Stimulated activated CD8-positive, alpha-beta memory T cell treated with anti-CD3 and anti-CD28 coated beads, Interleukin-4, amount 100 ng/mL, for 1 hour (primary cell): ENCODE measurements at places on chromosomes 5 and 9.

DNA sequence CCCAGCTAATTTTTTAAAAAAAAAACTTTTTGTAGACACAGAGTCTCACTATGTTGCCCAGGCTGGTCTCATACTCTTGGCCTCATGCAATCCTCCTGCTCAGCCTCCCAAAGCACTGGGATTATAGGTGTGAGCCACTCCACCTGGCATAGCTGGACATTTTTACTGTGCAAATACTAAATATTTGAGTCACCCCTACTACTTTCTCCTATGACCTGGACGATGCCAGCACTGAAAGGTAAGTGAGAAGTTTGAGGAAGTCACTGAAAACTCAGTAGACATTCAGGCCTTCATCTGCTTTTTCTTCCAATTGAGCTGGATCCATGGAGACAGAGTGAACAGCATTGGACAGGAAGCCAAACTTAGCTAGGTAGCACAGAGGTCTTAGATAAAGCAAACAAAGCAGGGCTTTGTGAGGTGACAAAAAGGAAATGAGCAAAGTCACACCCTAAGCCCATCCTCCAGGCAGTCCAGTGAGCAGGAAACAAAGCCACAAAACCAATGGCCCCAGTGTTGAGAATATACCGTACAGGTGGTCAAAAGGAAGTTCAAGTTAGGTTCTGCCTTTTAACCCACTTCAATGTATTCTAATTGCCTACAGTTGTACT, 192.6 kb upstream of the RASA1 start:
- DNase-seq = no peak

- no peak for DNase-seq
Observed at GRCh38 chr9:132857616-132858342, 20.3 kb downstream of the AK8 start.

DNA sequence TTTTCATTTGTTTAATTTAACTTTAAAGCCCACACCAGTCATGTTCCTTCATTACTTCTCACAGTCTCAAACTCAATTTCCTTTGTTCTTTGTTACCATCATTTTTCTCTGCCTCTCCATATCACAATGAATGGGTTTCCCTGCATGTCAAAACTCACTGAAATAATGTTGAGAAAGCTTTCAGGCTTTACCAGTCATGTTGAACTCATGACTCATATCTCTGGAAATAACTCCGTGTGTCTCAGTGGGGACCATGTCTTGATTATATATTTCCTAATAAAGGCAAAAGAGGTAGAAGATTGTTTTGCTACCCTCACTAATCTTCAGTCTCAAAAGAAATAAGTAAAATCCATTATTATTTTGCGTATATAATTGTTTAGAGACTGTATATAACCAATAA, 231.2 kb downstream of the CHSY3 start:
- DNase-seq = no peak

DNA sequence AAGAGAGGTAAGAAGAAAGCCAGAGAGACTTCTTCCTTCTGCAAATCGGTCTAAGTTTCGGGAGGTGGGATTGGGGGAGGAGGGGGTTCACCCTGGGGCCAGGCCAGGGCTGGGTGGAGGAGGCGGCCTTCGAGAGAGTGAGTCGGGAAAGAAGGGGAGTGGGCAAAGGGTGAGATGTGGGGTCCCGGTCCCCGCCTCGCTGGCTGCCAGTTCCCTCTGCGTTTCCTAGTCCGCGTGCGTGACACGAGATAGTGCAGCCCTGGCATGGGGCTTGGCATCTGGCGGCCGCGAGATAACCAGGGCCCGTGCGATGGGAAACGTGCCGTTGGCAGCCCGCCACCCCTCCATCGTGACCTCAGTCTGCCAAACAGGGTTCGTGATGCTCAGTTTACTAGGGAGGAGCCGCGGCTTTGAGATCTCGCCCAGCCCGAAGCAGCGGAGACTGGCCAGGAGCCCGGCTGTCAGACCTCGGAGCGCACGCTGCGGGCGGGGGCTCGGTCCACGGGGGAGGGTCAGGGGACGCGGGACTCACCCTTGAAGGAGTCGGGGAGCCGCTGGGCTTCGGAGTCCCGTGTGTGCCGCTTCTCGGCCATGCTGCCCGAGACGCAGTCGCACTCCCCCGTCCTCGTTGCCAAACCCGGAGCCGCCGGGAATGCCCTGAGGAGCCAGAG, at the start of gene STOM:
Gene STOM (minus strand): TSS at position 656 of the 671 bp plus-strand sequence. CDS start 63 bp downstream, at position 593.
- peak; percentile 25 for DNase-seq

DNA sequence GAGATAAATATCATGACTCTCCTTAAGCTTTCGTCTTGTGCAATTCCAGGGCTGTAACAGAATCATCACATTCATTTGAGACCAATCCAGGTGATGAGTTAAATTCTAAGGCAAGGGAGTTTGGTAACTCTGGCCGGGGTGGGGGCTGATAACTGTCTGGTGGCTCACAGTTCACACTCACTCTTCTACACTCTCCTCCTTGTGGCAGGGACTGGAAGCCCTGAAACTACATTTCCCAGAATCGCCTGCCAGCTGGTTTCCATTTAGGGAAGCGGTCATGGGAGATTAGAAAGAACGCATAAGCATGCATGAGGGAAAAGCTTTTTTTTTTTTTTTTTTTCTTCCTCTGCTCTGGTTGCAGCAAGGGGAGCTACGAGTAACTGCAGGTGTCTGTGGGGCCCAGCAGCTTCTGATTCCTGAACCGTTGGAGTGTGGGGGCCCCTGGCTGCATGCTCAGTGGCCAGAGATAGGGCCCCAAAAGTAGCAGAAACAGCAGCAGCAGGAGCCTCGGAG, 154.8 kb upstream of the TBC1D2 start:
- no peak for DNase-seq

- DNase-seq = no peak
Observed at GRCh38 chr9:127178686-127179632, 56.5 kb upstream of the ANGPTL2 start.

DNA sequence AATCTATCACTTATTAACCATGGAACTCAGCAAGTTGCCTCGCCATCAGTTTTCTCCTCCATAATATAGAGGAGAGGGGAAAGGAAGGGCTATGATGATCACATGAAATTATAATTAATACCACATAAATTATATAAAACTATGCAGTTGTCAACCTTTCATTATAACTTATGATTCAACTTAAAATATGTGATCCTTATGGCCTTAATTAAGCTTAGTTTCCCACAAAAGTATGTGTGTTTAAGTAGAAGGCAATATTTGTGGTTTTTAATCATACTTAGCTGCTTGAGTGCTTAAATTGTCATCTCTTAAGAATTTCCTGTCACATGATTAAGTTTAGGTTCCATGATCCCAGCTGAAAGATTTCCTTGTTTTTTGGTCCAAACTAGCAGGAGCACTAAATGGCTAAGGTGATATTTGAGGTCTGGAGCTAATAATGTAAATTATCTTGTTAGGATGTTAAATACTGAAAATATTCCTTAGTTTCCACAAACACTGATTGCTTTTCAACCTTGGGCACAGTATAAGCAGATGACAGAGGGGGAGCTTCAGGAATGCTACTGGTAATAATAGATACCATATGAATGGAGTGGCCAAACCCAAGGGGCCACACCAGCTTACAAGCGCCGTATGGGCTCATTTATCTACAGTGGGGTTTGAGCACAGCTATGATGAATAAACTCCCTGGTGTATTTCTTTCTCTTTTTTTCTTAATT, 26.4 kb upstream of the F2R start:
- no peak for DNase-seq

DNA sequence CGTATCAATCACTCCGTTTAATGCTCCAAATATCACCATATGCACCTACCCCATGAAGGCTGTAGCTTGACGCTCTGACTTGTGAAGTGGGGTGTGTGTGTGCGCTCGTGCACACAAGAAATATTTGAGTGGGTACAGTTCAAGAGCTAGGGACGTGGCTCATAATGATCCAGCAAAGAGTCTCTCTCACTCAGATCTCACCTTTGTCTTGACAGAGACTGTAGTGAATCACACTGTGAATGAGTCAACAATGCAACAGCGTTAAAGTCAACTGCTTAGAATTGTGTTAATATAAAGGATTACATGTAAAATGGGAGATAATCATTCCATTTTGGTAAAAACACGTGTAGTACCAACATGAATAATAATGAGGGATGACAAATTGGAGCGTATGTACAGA, 119.4 kb downstream of the MED27 start:
- no peak for DNase-seq

DNA sequence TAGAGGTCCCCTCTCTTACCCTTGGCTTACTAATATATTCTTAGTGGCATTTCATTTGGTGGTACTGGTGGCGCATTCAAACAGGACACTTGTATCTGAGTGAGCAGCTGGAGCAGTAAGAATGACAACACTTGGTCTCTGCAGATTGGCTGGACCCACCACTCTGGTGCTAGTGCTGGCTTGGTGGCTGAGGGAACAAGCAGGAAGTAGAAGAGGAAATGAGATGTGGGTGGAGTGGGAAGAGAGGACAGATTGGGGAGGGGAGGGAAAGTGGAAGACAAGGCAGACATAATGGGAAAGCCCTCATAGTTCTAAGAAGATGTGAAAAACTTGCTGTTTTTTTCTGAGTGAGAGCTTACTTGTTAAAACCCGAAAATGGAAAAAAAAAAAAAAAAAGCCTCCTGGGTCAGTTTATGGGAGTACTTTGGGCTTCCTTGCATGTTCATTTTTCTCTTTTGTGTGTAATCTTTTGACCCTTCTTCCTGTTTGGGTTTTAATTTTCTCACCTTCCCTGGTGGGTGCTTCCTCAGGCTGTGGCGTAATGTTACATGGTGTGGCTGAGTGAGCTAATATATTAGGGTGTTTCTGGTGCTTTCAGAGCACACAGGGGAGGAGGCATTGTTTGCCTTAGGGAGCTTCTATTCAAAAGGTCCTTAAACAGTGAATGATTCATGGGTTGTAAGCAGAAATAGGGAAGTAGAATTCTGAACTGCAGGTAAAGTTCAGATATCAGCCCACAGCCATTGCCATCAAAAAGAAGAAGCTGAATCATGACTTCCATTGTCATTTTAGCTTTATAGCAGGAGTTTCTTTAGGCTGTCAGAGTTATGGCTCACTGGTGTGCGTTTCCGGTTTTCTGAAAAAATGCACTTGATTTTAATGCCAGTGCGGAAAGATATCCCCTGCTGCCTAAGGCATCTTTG, 52.3 kb downstream of the TLE4 start:
- DNase-seq = no peak

GRCh38 chr9:126933334-126933980, 18.9 kb downstream of the RALGPS1 start:
- DNase-seq = no peak

DNA sequence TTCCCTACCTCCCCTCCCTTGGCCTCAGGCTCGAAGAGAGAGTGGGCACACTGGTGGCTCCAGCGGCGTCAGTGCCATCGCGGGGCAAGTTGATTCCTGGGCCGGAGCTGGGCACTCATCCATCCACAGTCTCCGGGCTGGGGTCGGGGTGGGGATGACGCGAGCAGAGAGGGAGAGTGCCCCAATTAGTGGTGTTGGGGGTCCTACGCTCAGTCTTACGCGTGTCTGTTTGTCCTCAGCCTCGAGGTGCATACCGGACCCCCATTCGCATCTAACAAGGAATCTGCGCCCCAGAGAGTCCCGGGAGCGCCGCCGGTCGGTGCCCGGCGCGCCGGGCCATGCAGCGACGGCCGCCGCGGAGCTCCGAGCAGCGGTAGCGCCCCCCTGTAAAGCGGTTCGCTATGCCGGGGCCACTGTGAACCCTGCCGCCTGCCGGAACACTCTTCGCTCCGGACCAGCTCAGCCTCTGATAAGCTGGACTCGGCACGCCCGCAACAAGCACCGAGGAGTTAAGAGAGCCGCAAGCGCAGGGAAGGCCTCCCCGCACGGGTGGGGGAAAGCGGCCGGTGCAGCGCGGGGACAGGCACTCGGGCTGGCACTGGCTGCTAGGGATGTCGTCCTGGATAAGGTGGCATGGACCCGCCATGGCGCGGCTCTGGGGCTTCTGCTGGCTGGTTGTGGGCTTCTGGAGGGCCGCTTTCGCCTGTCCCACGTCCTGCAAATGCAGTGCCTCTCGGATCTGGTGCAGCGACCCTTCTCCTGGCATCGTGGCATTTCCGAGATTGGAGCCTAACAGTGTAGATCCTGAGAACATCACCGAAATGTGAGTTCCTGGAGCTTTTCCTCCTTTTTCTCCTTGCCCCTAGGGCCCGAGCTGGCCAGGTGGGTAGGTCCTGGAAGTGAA, 861 bp downstream of the NTRK2 start:
- DNase-seq = no peak

DNA sequence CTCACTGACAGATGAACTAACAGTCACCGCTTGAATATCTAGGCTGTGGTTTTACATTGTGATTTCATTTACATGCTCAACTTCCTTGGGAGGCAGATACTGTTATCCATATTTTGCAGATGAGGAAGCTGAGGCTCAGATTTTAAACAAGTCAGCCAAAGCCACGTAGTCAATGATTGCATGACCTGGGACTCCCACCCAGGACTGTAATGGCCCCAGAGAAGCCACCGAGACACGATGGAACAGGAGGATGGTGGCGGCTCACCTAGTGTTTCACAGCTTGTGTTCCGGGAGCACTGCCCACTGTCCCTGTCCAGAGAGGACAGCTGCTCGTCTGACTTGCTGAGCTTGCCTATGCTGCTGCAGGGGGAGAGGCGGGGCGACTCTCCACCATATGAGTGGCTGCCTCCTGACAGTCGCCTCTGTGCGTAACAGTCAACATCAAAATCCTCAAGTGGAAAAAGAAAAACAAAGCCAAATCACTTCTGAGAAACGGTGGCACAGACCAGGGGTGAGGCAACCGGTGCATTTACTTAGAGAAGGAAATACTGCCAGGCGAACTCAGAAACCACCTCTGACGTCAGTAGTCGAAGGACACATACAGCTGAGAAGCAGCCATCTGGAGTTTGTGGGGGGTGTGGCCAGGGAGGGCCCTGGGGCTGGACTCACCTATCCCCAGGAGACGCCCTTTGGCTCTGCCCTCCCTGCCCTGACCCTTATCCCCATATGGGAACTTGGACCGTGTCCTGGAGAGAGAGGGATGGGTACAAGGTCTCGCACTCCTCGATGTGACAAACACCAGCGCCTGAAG, 82.5 kb downstream of the PRRT1B start:
- peak; percentile 27 for DNase-seq

DNA sequence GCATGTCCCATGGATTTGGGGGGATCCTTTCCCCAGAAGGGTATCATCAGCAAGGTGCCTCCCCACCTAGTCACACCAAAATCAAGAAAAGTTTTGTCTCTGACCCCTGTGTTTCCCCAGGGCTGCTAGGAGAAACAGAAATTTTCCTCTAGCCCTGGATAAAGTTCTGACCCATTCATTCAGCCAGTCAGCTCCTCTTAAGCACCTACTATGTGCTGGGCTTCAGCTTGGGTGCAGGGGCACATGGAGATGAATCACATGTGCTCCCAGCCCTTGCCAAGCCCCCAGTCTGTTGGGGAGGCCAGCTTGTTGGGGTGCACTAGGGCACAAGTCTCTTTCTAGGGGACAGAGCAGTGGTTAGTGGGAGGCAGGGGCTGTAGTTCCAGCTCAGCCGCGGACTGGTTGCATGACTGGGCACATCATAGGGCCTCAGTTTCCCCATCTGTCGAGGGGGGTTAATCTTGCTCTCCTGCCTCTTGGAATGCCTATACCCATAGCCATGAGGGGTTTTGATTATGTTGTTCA, 3.9 kb downstream of the DAB2IP start:
- no peak for DNase-seq
